WERI-Rb-1 (cell line): ENCODE measurements at places on chromosomes 1 and 21.
A peak's percentile ranks its signal among the peaks of the same experiment; 100 is the strongest.

DNA sequence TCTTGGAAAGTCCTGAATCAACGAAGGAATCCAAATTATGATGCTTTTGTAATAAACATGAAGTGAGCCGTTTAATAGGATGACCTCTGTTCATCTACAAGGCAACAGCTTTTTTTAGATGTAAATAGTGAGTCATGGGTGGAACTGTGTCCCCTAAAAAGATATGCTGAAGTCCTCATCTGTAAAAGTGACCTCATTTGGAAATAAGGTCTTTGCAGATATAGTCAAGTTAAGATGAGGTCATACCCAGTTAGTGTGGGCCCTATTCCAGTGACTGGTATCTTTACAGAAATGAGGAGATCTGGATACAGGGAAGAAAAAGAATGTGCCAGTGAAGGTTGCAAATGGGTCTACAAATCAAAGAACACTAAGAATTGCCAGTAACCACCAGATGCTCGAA, 1287.3 kb upstream of the ADGRL4 start:
- DNase-seq = no peak

GRCh38 chr1:24541711-24542346, 14.1 kb upstream of the NCMAP start:
- peak; percentile 46 for DNase-seq

DNA sequence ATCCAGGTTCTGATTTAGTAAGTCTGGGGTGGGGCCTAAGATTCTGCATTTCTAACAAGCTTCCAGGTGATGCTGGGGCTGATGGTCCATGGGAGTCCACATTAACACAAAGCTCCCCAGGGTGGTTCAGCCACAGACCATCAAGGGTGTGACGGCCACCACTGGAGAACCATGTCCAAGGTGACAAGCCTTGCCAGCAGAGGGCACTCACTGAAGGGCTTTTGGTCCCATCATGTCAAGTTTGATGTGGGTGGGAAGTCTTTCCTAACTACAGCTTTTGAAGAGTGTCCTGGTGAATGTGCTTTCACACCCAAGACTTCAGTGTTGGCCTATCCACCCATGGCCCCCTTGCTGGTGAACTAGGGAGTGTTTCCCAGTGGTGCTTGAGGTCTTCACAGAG, 67.1 kb downstream of the UBE2T start:
- DNase-seq = peak; percentile 84

- no peak for DNase-seq
These were observed 836.7 kb downstream of the PLA2G4A start for GRCh38 chr1:187665483-187665882.

GRCh38 chr1:53986458-53986857, 31.5 kb downstream of the LDLRAD1 start:
- DNase-seq = no peak

GRCh38 chr1:221801773-221802516, 60.1 kb upstream of the DUSP10 start:
- no peak for DNase-seq

- DNase-seq = no peak
These were observed 171.4 kb upstream of the SNX7 start for GRCh38 chr1:98490099-98490498.

DNA sequence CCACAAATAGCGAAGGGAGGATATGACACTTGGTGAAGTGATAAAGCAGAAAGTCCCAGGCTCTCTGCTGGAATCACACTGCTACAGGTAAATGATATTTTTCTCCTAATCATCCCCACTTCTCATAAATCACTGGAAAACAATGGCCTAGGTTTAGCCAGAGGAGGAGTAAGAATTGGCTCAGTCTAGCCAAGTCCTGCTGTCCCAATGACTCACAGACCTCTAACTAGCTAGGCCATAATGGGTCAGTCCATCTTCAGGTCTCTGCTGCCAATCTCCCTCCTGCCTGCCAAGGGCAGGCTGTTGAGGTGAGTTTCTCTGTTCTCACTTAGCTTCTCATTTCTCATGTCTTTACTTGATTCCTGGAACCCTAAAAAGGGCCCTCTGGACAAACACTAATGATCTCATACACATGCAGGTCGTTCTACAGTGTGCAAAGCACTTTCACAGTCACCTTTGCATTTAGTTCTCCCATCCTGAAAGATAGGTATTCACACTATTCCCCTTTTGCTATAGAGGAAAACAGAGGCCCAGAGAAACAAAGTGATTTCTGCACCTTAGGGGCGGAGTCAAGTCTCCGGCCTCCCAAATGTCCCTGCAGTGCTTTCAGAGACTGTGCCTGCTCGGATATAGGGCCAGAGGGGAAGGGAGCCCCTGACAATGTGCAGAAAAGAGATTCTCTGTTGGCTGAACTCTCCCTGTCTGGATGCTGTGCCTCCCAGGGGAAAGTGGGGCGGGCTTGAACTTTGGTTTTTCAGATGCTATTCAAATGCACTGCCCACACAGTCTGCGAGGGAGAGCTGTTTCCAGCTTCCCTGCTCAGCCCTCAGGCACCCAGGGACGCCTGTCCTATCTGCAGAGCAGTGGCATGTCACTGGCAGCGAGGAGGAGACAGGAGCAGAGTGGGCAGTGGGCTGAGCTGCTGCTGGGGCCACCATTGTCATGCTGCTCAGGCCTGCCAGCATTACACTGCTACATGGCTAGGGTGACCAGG, 3.9 kb upstream of the CDK18 start:
- DNase-seq = no peak

DNA sequence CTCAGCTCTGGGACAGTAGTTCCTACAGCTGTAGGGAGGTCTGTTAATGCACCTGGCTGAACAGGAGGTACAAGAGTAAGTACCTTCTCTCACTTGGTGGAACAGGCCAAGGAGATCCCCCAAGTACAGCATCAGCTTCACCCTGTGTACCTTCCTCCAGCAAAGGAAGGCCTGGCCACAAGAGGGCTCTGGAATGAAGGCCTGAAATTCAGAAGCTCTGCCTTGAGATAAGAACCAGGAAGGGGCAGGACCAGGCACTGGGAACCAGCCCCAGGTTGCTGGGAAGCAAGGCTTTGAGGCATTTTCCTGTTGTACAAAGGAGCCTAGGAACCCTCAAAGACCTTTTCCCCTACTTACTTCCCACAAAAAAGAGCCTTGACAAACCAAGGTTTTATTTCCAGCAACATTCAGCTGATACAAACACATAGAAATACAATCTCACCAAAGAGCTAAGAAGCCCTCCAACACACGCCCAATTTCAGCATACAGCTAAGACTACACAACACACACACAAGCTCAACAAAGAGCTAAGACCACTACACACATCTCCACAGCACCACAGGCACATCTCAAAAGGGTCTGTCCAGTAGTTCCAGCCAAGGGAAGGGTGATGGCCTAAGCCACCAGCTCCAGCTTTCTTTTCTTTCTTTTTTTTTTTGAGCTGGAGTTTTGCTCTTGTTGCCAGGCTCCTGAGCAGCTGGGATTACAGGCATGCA, 23.5 kb downstream of the F11R start:
- DNase-seq = peak; percentile 81

- DNase-seq = no peak
These were observed 7.3 kb downstream of the F11R start for GRCh38 chr1:161013488-161014230.

DNA sequence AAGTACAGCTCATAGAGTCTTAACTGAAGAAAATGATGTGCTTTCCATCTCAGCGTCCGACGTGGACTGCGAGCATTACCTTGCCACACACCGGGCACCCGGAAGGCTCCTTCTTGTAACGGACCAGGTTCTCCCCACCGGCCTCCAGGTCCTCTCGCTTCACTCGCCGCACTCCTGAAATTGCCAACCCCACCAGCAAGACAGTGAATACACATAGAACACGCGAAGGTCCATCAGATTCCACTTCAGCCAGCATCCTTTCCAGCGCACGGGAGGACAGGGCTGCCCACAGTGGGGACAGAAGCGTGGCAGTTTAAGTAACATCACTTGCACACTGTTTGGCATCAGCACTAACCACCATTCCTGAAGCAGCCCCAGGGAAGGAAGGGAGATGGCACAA, 53.3 kb downstream of the PRDM15 start:
- no peak for DNase-seq

DNA sequence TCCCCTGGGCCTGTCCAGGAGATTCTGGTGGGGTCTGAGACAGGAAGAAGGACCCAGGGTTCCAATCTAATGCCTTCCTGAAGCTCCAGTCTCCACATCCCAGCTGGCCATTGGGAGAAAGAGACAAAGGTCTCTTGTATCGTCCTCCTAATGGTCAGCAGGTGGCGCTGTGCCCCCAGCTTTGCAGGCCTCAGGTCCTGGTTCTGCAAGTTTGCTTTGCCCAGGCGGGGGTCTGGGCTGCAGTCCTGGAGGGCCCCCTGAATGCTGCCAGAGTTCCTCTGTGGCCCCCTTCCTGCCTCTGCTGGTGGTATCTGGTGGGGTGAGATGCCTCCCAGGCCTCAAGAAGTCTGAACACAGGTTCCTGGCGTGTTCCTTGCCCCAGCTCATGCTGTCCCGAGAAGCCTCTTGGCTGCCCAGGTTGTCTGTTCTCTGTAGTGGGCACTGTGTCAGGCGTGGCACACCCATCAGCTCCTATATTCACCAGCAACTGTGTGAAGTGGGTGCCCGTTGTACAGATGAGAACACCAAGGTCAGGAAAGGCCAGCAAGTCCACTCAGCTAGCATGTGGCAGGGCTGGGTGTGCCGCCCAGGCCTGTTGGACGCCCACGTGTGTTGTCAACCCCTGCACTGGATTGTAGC, 33.8 kb upstream of the CSF3R start:
- peak; percentile 71 for DNase-seq

DNA sequence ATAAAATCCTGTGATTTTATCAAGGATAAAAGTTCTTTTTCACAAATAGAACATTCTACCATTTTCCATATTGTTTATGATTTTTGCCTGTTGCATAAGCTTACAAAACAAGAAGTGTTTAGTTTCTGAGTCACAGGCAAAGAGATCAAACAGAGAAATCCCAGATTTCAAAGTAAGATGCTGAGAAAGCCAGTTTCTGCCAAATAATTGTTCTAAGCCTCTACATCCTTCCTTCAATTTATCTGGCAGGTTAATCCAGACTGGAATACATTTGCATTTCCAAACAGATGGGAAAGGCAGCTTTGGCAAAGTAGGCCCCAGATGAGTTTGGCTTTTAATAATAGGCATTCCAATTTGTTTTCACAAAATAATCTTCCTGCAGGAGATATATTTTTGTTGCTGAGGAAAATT, 2.5 kb downstream of the SLC1A7 start:
- DNase-seq = no peak

DNA sequence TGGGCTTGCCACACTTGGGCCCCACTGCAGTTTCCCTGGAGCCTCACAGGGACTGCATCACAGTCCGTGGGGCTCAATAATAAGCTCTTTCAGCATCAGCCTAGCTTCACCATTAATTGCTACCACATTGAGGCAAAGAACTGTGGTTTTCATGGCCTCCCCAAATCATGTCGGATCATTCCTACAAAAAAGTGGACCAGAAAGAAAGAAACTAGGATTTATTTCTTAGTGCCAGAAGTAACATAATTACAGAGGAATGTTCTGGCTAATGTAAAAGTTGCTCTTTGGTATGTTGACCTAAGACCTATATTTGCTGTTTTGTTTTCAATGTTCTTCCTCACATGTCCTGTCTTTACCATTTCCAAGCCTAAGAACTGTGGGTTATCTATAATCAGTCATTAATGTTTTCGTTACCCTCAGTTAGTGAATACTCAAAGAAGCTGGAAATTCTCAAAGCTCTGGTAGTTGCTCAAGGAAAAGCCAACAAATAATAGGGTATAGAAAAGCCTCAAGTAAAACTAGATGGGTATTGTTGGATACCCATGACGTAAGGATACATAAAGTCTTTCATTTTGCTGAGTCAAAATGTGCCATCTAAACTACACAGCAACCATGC, 173.9 kb downstream of the LTN1 start:
- DNase-seq = no peak

DNA sequence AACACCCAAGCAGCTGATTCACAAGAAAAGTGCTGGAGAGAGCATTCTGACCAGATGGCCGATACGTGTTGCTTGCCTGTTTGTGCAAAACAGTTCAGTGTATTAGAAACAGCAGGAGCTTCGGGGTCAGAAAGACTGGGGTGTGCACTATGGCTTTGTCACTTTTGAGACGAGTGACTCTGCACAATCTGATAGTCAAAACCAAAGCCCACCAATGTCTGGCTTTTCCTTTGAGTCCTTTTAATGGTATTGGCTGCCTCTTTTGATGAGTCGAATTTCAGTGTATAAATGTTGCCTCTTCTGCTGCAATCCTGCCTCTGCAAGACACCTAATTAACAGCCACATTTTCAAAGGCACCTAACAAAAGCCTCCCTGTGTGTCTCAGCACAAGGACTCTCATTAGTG, 444.6 kb downstream of the AJAP1 start:
- no peak for DNase-seq

- no peak for DNase-seq
These were observed 82.9 kb downstream of the GALNT2 start for GRCh38 chr1:230149751-230150584.

- DNase-seq = no peak
These were observed 3.6 kb upstream of the BACH1 start for GRCh38 chr21:29295066-29295650.

- no peak for DNase-seq
These were observed 48.2 kb downstream of the UBE2T start for GRCh38 chr1:202293569-202293968.

- DNase-seq = no peak
These were observed 24.1 kb downstream of the ACTA1 start for GRCh38 chr1:229409616-229410369.

- DNase-seq = no peak
These were observed 47.8 kb downstream of the ITPKB start for GRCh38 chr1:226691247-226691646.
